EH (cell line): ENCODE measurements at places on chromosomes 3 and 15.
A peak's percentile ranks its signal among the peaks of the same experiment; 100 is the strongest.

DNA sequence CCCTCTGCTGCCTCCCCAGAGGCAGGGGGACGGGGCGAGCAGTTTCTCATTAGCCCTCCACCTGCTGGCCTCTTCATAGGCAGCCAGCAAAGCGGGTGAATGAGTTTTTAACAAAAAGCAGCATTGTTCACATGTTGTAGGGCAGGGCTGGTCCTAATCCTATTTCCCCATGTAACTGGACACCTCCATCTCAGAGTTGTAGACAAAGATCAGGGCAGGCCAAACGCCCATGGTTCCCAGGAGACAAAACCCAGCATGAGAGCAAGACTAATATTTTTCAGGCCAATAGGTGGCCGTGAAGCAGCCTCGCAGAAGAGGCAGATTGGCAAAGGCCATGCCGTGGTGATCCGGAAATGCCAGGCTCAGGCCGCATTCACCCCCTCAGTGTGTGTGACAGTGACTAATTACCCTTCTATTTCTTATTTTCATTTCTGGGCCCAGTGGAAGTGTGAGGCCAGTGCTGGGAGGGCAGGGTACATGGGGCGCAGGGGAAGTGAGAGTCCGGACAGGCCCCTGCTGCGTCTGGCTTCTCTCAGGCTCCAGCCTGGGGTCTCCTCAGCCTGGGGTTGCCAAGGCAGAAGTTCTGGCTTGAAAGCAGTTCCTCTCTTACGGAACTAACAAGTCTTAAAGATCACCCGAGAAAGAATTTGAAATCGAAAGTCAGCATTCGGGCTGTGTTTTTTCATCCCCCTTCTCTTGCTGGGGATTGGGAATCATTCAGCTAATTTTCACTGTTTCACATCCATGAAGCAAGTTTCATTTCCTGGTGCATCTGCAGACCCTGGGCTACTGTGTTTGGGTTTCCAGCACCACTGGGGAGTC, 64.8 kb downstream of the BOC start:
- peak; percentile 47 for DNase-seq

GRCh38 chr3:148512648-148513047, 185.1 kb upstream of the AGTR1 start:
- peak; percentile 24 for DNase-seq

DNA sequence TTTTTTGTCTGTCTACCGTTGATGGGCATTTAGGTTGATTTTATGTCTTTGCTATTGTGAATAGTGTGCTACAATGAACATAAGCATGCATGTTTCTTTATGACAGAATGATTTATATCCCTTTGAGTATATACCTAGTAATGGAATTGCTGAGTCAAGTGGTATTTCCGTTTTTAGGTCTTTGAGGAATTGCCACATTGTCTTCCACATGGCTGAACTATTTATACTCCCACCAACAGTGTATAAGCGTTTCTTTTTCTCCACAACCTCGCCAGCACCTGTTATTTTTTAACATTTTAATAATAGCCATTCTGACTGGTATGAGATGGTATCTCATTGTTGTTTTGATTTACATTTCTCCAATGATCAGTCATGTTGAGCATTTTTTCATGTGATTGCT, 89.6 kb upstream of the GALNT15 start:
- DNase-seq = peak; percentile 88

DNA sequence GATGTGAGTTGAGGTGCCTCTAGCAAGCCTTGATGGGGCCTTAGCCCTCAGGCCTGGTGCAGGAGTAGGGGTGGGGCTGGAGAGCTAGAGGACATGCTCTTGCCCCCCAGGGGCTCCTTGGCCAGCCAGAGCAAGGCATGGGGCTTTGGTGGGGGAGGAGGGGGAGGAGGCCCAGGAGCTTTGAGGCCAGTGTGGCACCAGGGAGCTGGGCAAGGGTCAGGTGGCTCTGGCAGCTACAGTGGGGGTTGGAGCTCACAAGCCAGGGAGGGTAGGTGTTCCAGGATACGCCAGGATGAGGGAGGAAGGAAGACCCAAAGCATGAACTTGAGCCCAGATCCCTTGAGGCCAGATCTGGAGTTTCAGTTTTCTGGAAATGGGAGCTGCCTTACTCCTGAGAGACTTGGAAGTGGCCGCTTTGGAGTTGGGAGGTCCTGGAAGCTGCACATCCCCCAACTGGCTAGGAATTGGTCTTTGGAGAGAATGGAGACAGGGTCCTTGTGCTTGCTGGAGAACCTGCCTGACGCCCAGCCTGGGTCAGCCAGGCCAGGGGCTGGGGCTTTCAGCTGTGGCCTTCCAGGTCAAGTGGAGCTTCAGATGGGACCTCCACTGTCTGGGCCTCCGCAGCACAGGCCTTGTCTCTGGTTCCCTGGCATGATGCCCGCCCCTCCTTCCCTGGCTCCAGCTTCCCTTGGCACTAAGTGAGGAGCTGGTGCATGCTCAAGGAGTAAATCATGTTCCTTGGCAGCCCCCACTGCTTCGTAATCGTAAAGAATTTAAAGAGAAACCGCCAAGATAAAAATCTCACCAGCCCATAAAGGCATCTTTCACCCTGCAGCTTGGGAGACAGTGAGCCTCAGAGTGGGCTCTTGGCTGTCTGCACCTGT, 8.7 kb downstream of the SEMA3F start:
- peak; percentile 98 for DNase-seq

- no peak for DNase-seq
These were observed 150.2 kb downstream of the CHST2 start for GRCh38 chr3:143269741-143270140.

GRCh38 chr3:15325228-15325627, 7.2 kb downstream of the SH3BP5 start:
- peak; percentile 84 for DNase-seq

GRCh38 chr15:66952756-66953522, 112.5 kb upstream of the SMAD3 start:
- no peak for DNase-seq

GRCh38 chr3:128996726-128997125, 2.9 kb upstream of the CFAP92 start:
- no peak for DNase-seq

DNA sequence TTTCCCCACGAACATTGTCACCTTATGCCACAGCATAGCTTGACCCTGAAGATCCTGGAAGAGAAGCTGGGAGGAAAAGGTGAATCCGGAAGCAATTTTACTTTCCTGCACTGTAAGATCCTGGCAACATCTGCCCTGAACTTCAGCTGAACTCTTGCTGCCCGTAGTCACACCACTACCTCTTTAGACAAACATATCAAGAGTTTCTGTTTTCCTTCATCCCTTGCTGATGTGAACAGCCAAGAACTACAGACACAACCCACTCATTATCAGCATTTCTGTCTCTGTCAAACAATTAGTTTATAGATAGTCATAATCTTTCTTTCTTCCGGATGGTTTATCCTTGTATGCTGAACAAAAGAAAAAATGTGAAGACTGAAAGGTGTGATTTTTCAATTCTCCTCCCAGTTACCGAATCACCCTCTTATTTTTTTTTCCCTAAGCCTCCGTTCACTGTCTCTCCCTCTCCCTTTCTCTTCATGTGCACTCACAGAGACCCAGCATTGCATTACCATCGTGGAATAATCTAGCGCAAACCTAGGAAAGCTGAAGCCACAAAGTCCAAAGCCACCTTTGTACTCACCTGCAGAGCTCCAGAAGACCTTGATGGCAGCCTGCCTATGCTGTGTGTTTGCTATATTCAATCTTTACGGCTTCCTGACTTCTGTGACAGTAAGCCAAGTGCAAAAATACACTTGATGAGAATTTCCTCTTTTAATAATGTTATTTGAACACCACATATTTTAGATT, 229.2 kb downstream of the CDIN1 start:
- DNase-seq = no peak

DNA sequence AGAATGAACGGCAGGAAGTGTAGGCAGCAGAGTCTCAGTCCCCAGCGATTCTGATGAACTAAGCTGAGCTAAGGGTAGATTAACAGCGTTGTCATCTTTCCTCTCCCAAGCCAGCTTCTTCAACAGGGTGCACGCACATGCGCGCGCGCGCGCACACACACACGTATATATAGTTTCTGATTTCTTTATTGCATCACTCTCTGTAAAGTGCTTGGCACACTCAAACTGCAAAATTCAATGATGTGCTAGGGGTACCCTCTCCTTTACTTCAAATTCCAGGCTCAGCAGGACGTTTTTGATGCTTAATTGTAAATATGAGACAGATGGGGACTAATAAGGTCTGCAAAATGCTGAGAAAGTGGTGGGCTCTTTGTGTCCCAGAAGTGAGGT, 26.1 kb upstream of the VPS8 start:
- peak; percentile 66 for DNase-seq

DNA sequence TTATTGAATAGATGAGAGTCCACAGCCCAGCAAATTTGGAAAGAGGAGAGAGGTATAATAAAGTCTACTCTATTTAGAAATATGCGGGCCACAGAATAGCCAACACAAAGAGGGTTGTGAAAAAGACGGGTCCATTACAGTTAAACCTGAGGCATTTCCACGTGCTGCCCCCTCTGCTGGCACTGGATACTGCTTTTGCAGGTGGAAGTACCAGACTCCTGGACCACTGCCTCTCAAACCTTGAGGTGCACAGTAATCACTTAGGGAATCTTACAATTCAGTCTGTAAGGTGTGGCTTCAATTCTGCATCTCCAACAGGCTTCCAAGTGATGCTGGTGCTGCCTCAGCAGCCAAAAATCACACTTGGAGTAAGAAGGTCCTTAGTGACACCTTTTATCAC, 3.0 kb upstream of the TFDP2 start:
- no peak for DNase-seq

DNA sequence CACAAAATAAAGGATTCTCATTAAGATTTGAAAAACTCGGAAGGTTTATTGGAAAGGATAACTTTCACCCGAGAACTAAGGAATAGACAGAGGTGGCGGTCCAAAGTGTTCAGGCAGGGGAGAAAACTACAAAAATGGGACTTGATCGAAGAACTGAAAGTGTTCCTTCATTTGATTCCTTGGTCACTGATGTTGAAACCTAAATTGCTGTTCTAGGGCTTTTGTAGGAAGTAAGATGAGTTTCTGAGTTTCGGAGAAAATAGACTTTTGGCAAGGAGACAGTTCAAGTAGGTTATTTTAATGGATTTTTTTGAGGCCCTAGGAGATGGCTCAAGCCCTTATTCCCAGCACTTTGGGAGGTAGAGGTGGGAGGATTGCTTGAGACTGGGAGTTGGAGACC, 1.4 kb downstream of the TRIP4 start:
- DNase-seq = no peak

DNA sequence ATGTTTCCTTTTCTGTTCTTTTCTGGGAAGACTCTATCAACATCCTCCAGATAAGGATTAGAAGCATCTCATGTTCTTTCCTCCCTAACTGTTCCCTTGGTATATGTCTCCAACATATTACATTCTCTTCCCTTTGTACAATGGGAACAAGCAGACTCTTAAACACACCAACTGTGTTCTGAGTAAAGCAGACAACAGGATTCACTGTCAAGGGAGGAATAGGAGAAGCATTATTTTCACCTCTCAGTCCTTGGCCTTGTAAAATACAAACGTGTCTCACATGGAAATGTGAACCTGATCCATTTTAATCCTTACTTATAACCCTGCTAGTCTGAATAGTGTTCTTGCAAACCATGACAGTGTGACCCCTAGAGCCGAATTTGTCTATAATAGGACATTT, 19.6 kb downstream of the GYG1 start:
- no peak for DNase-seq

- no peak for DNase-seq
These were observed 37.9 kb downstream of the ATP1B3 start for GRCh38 chr3:141914311-141914710.

GRCh38 chr3:152477422-152477821, 208.7 kb downstream of the MBNL1 start:
- DNase-seq = peak; percentile 24

DNA sequence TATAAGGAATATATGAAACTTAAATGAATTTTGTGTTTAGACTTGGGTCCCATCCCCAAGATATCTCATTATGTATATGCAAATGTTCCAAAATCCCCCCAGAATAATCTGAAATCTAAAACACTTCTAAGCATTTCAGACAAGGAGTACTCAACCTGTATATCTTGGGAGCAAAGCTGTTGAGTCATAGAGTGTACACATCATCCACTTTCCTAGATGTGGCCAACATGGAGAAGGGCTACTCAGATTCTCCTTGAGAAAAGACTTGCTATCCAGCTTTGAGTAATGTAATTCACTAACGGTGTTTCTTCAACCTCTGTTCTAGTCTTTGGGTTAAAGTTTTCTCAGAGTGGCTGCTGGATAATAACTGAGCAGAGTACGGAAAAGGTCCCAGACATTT, 215.5 kb upstream of the POU1F1 start:
- no peak for DNase-seq

GRCh38 chr3:38137615-38138348, 679 bp upstream of the MYD88 start:
- DNase-seq = no peak

DNA sequence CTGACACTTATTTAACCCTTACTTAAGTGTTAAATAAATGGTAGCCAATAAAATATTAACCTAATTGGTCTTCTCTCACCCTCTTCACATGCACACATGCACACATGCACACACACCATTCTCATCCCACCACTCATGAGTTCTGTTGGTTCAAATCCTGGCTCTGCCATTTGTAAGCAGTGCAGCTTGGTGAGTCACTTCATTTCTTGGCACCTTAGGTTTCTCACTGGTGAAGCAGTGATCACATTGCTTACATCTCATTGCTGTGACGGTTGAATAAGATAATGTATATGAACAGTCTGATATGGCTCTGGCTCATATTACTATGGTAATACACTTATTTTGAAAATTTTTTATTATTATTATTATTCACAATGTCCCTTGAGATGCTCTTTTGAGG, 33.8 kb downstream of the RIOX2 start:
- peak; percentile 6 for DNase-seq

DNA sequence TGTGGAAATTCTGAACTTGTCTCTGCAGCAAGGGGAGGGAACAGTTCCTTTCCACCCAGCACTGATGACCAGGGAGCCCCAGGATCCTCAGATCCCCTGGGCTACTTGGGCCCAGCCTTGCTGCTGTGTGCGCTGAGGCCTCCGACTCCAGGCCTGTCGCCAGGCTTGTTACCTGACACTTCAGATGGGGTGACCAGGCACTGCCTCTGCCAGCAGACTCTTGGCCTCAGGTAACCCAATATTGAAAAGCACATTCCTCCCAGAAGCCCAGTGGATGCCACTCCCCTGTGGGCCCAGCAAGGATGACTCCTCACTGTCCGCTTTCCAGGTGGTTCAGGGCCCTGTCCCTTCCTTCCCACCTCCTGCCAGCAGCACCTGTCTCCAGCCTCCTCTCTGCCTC, 3.5 kb upstream of the PLA2G4E start:
- DNase-seq = no peak

GRCh38 chr3:133371676-133372075, 28.2 kb upstream of the BFSP2 start:
- no peak for DNase-seq

GRCh38 chr3:76436894-76437293, 603.0 kb upstream of the ROBO2 start:
- no peak for DNase-seq
